ENCODE measurements at places on chromosomes 3 and 15.

DNA sequence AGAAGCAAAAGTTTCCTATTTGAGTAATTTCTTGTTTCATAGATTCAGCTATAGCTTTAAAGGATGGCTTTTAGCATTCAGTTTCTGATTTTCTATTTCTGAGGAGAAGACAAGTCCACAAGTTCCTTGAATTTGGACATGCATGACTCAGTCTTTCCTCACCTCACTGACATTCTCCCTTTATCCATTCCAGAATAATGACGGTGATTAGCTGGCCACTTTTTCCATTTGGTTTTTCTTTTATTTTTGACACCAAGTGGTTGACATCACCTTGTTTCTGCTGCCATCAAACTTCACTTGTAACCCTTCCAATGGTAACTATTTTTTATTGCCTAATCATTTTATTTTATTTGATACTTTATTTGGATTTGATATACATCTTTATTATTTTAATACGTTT, 404.4 kb upstream of the KCNMB2 start:
- no peak for DNase-seq

- DNase-seq, result no peak
Measured at GRCh38 chr3:194262176-194262924, 88.8 kb downstream of the CPN2 start.

- DNase-seq, result no peak
Measured at GRCh38 chr15:39640665-39641064, 59.8 kb downstream of the THBS1 start.

DNA sequence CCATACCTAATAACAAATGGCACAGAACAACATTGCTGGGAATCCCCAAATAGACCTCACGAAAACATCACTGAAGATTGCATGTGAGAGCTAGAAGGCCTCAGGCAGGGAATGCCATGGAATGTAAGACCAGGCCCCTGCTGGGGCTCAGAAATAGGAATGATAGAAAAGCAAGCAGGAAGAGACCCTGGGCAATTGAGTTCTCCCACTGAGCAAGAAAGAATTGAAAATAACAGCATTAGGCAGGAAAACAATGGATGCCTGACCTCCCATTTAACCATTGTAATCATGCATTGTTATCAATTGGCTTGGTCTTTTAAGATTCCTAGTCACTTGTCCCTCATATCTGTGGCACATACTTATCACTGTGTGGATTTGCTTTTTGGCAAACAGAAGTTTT, 581.6 kb downstream of the FHIT start:
- DNase-seq, result no peak

- DNase-seq, result no peak
Measured at GRCh38 chr15:22224241-22224671, 143.9 kb downstream of the OR4M2 start.

DNA sequence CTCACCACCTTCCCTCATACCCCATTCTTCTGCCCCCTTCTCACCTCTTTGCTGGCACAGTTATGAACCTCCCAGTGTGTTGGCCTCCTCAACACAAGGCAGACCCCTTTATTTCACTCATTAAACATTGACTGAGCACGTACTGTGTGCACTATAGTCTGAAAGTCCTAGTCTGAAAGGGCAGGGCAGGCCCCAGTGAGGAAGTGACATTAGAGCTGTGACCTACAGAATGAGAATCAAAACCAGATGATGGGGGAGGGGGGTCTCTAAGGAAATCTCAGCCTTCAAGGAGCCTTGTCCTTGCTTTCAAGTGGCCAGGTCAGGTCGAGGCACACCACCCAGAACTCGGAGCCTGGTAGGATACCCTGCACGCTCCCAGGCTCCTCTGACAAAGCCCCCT, 3.5 kb downstream of the SLC28A1 start:
- DNase-seq, result no peak

GRCh38 chr3:184186184-184186901, at the start of gene ABCF3:
ABCF3 (plus strand) TSS chr3:184186199; CDS start chr3:184186208, 9 bp downstream.
- DNase-seq, result no peak

DNA sequence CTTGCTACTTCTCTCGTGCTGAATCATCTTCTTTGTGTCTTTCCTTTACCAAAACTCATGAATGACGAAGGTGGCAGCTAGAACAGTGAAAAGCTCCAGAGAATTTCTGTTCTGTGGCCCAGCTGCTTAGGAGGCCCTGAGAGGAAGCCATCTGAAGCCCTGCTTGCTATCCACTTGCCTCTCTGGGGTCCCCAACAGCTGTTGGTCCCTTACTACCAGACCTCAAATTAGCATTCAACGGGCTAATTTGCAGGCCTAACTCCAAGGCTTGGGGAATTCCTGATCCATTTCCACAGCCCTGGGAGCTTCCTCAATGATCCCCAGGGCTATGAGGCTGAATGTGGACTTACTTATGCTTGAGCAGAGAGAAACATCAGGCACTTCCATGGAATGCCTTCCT, 37.5 kb upstream of the FSTL1 start:
- DNase-seq, result no peak

All from activated T-cell treated with anti-CD3 and anti-CD28 coated beads, Interleukin-2, amount 50 U/mL, for 72 hours (primary cell).